Right ventricle myocardium superior (tissue), 1 donor: ENCODE measurements at places on chromosomes 16 and 17.
A peak's percentile ranks its signal among the peaks of the same experiment; 100 is the strongest.

DNA sequence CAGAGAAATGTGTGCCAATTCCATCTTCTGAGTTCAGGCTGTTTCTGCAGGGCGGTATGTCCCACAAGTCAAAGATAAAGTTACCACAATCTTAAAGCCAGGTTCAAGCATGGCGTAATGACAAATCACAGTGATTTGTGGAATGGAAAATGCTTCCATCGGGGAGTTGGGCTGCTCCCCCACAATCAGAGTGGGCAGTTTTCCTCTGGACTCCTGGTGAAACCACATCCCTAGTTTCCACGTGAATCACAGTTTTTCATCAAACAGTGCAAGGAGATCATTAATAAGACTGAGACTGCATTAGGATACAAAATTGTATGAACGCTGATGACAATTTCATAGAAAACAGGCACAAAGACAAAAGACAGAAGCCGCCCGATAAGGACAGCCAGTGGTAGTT, 3.6 kb downstream of the LITAF start:
- no peak for DNase-seq

DNA sequence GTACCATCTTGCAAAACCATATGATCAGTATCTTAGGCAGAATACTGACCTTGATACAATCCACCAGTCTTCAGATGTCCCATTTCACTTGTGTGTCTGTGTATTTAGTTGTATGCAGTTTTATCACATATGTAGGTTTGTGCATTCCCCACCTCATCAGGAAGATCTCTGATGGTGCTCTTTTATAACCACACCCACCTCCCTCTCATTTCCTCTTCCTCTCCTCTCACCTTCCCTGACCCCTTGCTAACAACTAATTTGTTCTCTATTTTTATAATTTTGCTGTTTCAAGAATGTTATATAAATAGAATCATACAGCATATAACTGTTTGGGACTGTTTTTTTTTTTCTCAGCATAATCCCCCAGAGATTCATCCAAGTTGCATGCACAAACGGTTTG, 52.0 kb upstream of the ACSM2B start:
- no peak for DNase-seq

GRCh38 chr16:50079397-50080140, 13.8 kb downstream of the HEATR3 start:
- no peak for DNase-seq

- no peak for DNase-seq
These were observed 30.3 kb downstream of the CPSF4L start for GRCh38 chr17:73231395-73231794.

DNA sequence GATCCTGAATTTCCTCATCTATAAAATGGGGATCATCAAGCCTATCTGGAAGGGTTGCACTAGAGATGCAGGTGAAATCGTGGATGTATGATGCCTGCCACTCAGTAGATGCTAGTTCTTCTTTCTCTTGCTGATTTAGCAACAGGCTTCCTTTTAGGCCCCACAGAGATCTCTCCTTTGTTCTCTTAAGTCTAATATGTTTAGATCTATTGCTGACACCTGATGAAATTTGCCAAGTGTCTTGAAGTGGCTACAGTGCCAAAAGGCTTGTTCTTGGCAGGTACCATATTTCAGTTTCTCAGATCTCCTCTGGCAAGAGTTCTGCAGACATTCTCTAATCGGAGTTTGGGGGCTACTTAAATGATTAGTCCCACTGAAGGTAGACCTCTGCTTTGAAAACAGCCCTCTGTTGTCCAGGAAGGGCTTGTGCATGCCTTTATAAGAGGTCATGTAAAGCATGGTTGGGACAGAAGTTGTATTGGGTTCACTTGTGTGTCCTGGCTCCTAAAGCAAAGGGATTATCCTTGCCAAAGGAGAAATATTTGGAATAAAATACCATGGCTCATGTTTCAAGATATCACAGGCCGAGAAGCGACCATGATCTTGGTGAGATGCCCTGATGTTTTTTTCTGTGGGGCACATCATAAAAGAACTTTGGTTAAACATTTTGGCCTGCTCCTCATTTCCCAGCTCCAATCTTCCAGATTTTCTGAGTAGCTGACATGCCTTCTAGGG, 234.0 kb downstream of the MSI2 start:
- no peak for DNase-seq

DNA sequence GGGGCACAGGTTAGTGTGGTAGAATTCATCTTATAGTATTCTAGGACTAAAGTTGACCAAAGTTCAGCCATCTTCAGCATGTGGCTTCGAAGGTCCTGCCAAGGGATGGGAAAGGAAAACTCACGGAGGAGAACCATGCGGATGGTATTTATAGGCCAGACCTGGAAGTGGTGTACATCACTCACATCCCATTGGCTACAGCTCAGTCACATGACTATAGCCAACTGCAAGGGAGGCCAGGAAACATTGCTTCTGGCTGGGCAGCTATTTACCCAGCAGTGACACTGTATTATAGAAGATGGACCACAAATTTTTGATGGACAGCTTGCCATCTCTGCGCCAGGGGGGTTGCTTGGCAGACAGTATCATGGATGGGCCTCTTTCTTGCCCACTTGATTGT, 35.7 kb upstream of the COQ7 start:
- no peak for DNase-seq

GRCh38 chr16:30619202-30619601, 9.0 kb upstream of the ZNF689 start:
- DNase-seq = no peak

DNA sequence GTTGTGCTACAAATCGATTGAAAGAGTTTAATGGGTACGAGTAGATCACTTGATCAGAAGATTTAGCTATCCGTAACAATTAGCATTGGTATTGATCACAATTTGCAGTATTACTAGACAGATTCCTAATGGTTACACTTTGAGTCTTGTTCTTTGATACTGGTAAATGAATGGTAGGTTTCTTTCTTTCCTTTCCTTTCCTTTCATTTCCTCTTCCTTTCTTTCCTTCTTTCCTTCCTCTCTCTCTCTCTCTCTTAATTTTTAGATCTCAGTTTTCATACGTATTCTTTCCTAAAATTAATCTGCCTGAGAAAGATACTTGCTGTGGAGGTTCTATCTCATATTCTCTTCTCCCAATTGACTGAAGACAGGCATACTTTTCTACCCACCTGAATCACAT, 17.9 kb downstream of the CPD start:
- DNase-seq = no peak

DNA sequence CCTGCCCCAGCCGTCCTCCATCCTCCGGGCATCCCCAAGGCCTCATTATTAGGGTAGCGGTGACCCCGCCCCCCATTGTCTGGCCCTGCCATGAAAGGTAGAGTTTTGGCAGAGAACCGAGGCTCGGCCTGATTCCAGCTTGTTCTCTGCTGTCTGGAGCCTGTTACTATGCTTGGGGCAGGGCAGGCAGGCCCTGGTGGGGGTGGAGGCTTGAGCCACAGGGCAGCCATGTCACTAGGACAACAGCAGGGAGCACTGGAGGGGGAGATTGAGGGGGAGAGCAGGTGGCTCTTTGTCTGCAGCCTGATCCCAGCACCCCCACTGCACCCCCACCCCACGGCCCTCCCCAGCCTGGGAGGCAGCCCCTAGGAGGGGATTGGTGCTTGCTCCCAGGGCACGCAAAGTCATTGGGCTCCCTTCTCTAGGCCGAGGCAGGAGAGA, 15.4 kb downstream of the RHBDL3 start:
- peak; percentile 82 for DNase-seq

DNA sequence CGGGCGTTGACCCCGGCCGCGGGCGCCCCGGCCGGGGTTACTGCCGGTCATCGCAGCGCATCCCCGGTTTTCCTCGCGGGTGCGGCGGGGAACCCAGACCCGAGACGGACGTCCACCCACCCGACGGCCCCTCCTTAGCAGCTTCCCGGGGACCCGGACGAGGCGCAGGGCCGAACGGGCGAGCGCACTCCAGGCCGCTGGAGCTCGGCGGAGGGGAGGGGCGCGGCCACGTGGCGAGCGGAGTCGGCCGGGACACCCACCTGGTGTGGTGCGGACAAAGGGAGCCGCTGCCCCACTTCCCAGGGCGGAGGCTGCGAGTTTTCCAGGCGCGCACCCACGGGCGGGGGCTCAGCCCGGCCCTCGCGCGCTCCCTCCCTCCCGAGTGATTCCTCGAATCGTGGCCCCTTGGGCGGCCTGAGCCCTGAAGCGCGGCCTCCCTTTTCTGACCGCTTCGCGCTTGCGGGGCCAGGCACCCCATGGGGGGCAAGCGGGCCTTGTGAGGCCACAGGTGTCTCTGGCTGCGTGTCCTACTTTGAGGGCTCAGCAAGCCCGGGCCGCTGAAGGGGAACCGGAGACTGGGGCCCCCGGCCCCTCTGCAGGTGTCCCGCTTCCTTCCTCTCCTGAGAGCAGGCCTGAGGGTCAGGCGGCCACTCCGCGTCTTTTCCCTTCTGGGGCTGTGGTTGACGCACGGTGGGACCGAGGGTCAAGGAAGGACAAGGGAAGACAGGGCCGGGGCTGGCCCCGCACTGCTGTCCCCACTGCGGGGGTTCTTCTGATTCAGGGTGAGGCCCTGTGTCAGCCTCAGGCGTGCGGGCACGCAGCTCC, 1.1 kb upstream of the FASN start:
- DNase-seq = no peak

GRCh38 chr17:17111401-17112393, 69.4 kb downstream of the MPRIP start:
- no peak for DNase-seq

GRCh38 chr17:79836972-79837887, 2.0 kb downstream of the CBX4 start:
- peak; percentile 87 for DNase-seq
